Activated CD8-positive, alpha-beta memory T cell treated with anti-CD3 and anti-CD28 coated beads for 1 hour (primary cell): ENCODE measurements at places on chromosomes 1 and 21.

- DNase-seq = no peak
Observed at GRCh38 chr21:42471716-42472330, 24.2 kb downstream of the RSPH1 start.

DNA sequence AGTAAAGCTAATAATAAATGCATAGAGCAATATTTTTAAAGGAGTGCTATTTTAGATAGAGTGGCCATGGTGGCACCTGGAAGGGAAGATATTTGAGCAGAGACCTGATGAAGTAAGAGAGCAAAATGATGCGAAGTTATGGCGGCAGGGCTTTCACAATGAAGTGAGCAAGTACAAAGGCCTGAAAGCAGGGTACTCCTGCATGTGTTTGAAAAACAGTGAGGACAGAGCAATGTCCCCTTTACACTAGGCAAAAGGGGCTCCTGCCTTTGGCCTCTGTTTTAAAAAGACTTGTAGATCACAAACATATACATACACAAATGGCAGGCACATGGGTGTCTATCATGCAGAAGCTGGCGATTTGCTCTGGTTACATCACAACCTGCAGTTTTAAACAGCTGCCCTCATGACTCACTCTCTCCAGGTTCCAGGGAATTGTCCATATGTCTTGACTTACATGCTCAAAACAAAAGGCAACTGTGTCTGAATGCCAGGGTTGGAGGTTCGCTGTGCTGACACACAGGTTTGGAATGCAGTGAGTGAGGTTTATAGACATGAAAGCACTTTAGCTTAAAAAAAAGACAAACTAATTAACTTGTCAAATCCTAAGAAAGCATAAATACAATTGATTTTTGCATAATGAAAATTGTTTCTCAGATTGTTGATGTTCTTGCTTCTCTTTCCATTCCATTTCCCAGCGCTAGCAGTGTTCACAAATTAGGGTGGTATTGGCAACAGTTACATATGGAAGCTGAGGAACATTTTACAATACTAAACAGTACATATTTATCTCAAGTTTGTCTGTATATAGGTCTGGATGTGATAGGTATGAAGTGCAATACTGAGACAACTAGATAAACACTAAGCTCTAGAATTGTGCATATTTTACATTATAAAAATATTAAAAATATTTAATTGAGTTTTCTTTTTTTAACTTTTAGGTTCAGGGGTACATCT is 313.9 kb downstream of the BARHL2 start:
- DNase-seq = no peak

DNA sequence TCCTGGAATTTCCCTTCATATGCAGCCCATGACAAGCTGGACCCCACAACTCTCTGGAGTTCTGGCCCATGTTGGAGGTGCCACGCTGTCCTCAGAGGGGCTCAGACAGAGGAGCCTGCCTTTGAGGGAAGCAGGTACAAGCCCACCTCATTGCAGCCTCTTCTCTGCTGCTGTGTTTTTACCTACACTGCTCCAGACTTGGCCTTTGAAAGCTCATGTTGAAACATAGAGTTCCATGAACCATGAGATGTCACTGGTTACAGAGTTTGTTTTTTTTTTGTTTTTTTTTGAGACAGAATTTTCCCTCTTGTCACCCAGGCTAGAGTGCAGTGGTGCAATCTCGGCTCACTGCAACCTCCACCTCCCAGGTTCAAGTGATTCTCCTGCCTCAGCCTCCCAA is 22.1 kb upstream of the ZBTB21 start:
- no peak for DNase-seq

GRCh38 chr1:85555867-85556573 is 24.5 kb upstream of the CCN1 start:
- DNase-seq = no peak

- DNase-seq = no peak
Observed at GRCh38 chr1:229832695-229833094, 206.6 kb downstream of the URB2 start.

DNA sequence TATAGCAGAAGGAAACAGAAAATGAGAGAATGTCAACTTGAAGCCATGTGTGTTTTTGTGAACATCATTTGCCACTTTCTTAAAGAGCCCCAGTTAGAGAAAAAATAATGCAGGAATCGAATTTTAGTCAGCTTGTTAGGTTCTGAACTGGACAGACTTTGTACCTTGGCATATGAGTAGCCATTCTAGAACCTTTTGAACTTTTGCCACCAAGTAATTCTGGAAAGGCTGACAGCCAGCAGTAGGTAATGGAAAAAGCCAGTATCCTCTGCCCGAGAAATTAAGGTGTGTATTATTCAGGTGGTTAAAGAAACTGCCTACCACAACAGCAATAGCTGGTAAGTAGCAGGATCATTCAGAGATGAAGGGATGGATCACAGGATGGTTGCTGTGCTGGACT is 20.7 kb downstream of the LRRC8D start:
- DNase-seq = no peak

GRCh38 chr1:21786640-21787039 is 3.7 kb upstream of the USP48 start:
- no peak for DNase-seq

- DNase-seq = no peak
Observed at GRCh38 chr1:14011132-14011531, 311.1 kb downstream of the PRDM2 start.

DNA sequence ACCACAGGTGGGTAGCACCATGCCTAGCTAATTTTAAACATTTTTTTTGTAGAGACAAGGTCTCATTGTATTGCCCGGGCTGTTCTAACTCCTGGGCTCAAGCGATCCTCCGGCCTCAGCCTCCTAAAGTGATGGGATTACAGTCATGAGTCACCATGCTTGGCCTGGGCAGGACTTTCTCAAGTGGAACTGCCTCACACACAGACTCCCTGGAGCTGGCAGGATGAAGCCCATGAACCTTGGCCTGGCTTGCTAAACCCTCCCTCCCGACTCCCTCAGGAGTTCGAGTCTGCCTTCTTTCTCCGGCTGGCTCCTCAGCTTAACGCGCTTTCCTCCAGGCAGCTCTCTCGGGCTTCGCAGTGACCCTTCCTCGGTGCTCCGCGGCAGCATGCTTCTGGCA is 7.7 kb upstream of the ECE1 start:
- DNase-seq = no peak

- DNase-seq = no peak
Observed at GRCh38 chr1:238340989-238341388, 450.3 kb upstream of the ZP4 start.

DNA sequence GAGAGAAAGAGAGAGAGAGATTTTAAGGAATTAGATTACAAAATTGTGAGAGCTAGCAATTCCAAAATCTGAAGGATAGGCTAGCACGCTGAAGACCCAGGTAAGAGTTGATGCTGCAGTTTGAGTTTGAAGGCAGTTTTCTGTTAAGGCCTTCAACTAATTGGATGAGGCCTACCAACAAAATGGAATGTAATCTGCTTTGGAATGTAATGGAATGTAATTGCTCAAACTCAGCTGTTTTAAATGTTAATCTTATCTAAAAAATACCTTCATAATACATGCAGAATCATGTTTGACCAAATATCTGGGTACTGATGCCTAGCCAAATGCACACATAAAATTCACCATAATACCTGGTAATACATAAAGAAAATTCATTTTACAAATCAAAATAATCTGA is 976.1 kb downstream of the LTN1 start:
- no peak for DNase-seq

DNA sequence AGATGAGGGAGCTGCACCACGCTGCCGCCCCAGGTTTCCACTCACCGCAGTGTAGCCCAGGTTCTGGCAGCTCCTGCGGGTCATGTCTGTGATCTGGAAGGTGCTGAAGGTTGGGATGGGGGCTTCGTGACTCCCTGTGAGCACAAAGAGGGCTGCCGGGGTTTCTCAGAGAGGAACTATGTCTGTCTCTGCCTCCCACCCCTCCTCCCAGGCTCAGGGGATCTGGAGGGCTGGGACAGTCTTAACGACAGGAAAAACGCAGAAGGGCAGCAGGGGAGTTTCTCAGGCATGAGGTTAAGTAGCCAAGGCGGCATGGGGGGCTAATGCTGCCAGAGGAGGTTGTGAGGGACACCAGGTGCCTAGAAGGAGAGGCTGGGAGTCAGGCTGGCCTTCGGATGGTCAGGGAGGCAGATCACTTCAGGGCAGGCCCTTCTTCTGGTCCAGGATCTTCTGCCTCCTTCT is 656 bp downstream of the SH2D2A start:
- no peak for DNase-seq

DNA sequence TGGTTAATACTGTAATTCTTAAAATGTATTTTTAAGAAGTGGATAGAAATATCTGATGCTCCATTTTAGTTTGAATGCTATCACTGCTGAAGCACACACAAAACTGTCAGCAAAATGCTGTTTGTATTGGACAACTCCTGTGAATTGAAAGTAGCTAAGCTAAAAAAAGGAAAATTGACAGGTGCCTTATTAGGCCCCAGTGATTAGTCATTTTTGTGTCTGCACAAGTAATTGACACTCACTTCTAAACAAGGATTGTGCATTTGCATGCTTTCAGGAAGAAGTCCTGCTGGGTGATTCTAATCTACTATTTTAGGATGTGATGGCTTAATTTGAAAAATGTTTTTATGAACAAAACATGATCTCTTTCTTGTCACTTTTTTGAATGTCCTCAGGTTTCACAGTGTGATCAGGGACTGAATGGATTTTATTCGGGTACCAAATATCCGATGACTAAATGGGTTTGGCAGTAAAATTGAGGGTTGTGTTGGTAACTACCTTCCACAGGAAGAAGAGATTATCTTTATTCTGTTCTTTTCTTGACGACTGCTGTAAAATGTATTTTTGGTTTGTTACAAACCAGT is 13.0 kb upstream of the MAP3K7CL start:
- no peak for DNase-seq

DNA sequence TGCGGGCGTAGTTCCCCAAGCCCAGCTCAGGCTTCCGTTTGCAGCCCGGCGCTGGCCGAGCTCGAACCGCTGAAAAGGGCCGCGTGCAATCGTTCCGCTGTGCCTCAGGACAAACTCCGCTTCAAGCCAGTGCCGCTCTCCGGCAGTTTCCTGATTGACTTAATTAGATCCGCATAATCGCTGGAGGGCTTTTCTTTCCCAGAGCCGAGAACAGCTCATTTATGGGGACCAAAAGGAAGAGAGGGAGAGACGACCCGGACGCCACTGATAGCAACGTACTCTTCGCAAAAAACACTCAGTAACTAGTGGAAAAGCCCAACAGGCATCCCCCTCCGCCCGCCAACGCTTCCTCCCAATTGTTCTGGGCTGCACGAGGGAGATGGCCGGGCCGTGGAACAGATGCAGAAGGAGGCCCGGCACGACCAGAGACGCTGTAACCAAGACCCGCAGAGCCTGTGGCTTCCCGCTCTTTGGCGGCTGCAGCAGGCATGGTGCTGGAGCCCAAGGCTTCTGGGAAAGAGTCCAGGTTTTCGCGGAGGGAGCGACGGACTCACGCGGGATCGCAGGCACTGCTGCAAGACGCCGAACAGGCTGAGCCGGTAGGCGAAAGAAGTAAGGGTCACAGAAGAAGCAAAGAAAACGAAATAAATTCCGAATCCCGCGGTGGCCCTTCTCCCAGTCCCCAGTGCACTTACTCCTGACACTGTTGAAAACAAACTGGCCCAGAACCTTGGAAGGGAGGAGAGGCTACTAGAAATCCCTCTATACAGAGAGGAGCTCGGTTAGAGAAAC is 3.6 kb upstream of the FOXD2 start:
- no peak for DNase-seq

GRCh38 chr1:154223621-154224020 is 2.9 kb downstream of the UBAP2L start:
- DNase-seq = no peak

GRCh38 chr1:98733782-98734112 is 72.2 kb downstream of the SNX7 start:
- no peak for DNase-seq

DNA sequence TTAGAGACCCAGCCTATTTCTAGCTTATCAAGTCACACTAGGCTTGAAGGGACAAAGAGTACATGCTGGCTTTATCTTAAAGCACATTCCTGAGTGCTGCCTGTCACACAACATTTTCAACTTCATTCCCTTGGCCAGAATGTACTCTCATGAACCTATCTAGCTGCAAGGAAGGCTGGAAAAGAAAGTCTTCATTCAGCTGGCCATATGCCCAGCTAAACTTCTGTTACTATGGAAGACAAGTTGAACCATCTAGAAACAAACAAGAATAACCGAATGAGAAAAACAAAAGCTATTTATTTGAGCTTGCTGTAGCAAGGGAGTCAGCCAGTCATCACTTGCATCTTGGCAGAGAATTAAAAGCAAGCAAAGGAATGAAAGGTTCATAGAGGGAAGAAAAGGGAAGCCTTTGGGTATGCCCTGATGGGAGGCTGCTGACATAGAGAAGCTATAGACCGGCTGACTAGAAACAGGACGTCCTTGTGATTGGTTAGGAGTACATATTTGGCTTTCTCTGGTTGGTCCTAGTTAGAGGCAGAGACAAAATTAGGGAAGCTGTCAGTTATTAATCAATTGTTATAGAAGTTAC is 108.4 kb downstream of the NEK7 start:
- no peak for DNase-seq

DNA sequence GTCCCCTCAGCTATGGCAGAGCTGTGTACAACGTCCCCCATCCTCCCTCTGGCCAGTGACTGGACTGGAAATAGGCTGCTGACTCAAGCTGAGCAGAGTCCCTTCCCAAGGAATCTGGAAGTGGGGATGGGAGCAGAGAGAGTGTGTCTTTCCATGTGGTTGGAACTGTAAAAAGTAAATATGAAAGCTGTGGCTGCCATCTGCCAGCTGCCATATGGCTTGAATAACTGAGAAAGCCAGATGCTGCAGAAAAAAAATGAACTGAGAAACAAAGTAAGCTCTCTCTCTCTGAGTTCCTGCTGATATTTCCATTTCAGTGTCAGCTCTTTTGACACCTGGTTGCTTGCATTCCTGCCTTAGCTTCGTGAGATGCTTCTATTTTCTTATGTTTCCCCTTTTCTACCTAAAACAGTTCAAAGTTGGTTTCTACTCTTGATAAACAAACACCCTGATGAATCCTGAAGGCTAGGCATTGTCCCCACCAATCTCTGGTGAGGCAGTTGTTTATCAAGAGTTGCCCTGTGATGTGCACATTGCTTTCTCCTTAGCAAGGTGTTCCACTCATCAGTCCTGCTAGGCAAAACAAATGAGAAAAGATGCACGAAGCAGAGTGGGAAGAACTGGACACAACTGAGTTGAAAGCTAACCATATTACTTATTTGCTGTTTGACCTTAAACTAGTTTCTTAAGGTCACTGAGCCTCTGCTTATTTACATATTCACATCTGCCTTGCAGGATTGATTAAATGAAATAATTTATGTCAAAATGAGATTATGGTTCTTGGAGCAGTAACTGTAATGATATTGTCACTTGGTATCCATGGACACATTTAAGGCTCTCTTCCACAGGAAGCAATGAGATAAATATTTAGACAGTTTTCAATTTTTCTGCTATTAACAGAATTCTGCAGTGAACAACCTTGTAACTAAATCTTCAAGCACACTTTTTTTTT is 16.6 kb upstream of the DR1 start:
- no peak for DNase-seq

GRCh38 chr1:198680174-198680875 is 41.5 kb downstream of the PTPRC start:
- DNase-seq = no peak
